ENCODE measurements at places on chromosomes 12 and 14. TPM values are rescaled to one million over a fixed set of nuclear protein-coding genes. Genes with fewer than 3 reads are reported as not detected.

GRCh38 chr12:49903700-49904423 lies at the start of gene FAIM2:
Gene FAIM2 (minus strand): TSS chr12:49903900. CDS start chr12:49903792, 108 bp downstream.
- peak within 1 kb of the TSS; percentile 56 for H3K4me3 ChIP-seq
- no peaks in the 10 kb centered on the region for H3K36me3 ChIP-seq
- H3K4me1 ChIP-seq = peaks cover 10% of the 10 kb centered on the region
- no peak within 1 kb of the TSS for H3K27ac ChIP-seq
- H3K27me3 ChIP-seq = peaks cover 30% of the 10 kb centered on the region

DNA sequence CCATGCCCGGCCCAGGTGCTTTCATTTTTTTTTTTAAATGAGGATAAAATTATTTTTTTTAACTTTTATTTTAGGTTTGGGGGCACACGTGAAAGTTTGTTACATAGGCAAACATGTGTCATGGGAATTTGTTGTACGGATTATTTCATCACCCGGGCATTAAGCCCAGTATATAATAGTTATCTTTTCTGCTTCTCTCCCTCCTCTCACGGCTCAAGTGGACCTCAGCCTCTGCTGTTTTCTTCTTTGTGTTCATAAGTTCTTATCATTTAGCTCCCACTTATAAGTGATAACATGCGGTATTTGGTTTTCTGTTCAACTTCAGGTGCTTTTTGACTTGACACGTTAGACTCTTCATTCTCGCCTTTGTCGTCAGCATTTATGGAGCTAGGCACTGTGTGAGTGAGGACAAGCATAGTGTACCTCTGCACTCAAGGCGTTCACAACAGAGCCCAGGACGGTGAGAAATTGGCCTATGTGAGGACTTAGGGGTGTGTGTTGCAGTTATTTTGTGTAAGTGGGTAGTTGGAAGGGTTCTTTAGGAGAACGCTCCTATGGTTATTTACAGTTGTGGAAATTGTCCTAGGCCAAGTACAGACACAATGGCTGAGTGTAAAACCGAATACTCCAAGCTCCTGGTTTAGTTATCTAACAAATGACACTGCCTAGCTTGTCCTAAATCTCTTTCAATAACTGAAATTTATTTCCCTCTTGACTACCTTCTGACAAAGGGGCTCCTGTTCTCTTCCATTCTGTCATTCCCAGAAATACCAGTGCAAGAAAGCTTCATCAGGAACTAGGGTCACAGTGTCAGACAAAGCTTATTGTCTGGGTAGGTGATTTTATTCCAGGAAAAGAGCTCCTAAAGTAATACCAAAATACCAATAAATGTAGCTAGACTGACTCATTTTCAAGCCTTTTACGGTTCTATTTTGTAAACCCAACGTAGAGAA lies 200.5 kb upstream of the PRICKLE1 start:
- no peak overlapping the region for H3K27ac ChIP-seq
- no peak for DNase-seq
- no peak overlapping the region for H3K4me3 ChIP-seq
- H3K4me1 ChIP-seq = no peaks in the 10 kb centered on the region
- H3K36me3 ChIP-seq = no peaks in the 10 kb centered on the region

GRCh38 chr14:84592770-84593169 lies 937.2 kb upstream of the FLRT2 start:
- no peaks in the 10 kb centered on the region for H3K36me3 ChIP-seq
- no peaks in the 10 kb centered on the region for H3K4me1 ChIP-seq
- no peak overlapping the region for H3K27ac ChIP-seq
- no peak overlapping the region for H3K4me3 ChIP-seq

DNA sequence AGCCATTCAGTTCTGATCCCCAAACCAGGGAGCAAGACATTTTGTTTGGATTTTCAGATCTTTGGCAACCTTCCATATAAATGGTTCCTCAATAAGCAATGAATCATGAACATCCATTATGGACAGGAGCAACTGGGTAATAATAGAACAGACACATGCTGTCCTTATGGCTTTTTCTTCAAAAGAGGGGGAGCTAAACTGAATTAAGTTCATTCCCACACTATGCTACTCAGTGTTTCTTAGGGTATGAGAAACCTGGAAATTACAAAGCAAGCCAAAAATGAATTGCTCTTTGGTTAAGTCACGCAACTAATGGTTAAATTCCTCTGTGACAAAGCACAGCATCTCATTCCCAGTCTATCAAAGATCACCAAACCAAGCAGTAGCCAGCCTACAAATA lies 51.0 kb downstream of the PTGER2 start:
- no peak overlapping the region for H3K27ac ChIP-seq
- H3K36me3 ChIP-seq = peaks cover 3% of the 10 kb centered on the region
- H3K4me3 ChIP-seq = no peak overlapping the region
- peaks cover 8% of the 10 kb centered on the region for H3K4me1 ChIP-seq

Gene TAS2R7
- not detected for total RNA-seq

DNA sequence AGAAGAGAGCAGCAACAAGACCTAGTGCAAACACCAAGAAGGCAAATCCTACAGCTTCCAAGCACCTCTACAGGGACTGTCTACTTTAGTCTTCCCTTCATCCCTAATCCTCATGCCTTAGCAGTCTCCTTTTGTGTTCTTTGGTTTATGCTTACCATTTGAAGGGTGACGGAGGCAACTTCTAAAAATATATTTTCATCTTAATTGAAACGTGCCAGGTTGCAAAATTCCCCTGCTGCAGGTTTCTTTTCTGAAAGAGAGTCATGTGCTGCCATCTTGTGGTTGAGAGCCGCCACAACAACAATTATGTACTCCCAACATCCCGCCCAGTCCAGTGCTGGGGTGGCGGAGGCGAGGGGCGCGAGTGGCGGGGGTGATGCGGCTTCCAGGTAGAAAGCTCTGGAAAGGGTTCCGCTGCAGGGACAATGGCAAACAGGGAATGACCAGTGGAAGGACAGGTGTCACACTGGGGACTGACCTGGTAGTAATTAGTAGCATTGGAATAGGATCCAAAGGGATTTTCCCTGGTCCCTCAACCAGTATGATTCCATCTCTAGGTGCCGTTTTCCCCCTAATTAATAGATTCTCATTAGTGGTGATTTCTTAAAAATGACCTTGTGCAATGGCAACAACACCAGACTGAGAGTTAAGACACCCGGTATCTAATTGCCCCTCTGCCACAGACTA lies 80.3 kb upstream of the GNG2 start:
- no peak overlapping the region for H3K27ac ChIP-seq
- no peak overlapping the region for H3K4me3 ChIP-seq
- H3K27me3 ChIP-seq = peaks cover 49% of the 10 kb centered on the region

DNA sequence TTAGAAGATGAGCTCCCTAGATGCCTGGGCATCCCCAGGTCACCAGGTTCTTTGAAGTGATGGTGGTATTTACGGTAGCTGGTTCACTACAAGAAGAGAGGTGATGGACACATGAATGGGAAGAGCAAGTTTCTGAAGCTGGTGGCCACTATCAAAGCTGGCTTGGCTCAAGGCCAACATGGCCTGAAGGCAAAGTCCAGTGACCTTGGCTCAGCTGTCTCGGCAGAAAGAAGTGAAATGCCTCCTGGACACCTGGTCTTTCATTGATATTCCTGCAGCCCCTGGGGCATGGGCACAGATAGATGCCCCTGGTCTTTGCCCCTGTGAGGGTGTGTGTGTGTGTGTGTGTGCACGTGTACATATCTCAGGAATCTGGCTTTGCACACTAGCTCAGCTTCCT lies 441.8 kb upstream of the TMPO start:
- no peak overlapping the region for H3K4me3 ChIP-seq
- DNase-seq = no peak
- H3K36me3 ChIP-seq = no peaks in the 10 kb centered on the region

Gene RTL1
- not detected for total RNA-seq

DNA sequence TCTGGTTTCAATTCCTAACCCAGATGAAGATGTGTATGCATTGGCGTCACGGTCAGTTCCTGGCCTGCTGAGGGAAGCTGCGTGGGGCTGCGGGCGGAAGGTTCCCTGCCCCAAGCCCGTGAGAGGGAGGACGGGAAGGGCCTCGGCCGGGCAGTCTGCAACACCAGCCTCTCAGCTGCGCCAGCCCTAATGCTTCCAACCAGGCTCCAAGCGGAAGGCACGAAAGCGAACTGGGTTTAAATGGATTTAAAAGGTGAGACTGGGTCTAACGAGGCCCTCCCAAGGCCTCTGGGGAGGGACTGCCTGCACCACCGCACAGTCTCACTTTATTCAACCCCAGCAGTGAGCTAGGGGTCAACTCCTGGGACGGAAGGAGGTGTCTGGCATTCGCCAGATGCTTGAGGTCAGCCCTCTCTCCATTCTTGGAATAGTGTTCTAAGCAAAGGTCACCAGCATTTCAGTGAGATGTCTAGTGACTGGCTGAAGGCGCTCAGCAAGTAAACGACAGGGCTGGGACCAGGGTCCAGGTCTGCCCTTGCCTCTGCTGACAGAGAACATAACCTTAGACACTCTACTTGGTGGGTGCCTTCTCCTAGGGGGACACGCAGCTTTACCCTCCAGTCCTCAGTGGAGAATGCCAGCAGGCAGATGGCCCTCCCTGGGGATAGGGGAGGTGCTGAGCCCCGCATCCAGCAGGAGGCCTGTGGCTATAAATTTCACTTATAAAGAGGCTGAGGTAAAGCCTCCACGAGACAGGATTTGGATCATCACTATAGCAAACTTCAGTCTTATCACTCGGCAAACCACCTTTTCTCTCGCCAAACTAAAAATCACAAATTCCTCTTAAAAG lies 92.2 kb downstream of the PIWIL1 start:
- no peak overlapping the region for H3K27ac ChIP-seq
- DNase-seq = no peak
- H3K4me3 ChIP-seq = no peak overlapping the region
- no peaks in the 10 kb centered on the region for H3K4me1 ChIP-seq
- no peaks in the 10 kb centered on the region for H3K36me3 ChIP-seq

GRCh38 chr12:22043943-22044342 lies 2.1 kb upstream of the CMAS start:
- DNase-seq = no peak
- no peak overlapping the region for H3K27ac ChIP-seq
- no peak overlapping the region for H3K4me3 ChIP-seq
- H3K27me3 ChIP-seq = no peaks in the 10 kb centered on the region
- peaks cover 5% of the 10 kb centered on the region for H3K36me3 ChIP-seq

Gene KRT5
- not detected for total RNA-seq

DNA sequence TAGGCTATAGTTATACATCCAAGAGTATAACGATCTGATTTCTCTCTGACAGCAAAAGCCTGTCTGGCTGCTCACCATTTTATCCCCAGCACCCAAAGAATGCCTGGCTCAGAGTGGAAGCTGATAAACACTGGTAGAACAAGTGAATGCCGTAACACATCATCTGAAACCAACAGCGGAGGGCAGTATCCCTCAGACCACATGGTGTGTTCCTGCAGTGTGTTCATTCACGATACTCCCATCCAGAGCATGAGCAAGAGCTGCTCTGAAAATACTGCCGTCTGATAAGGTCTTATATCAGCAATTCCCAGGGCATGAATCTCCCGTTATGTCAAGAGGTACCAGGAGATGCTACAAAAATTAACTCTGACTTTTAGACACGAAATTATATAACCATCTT lies 95.9 kb downstream of the TTC7B start:
- no peaks in the 10 kb centered on the region for H3K36me3 ChIP-seq
- no peaks in the 10 kb centered on the region for H3K4me1 ChIP-seq
- no peak overlapping the region for H3K27ac ChIP-seq
- H3K27me3 ChIP-seq = peaks cover 17% of the 10 kb centered on the region

GRCh38 chr14:87013583-87013982 lies 979.4 kb downstream of the GALC start:
- H3K4me1 ChIP-seq = no peaks in the 10 kb centered on the region
- no peaks in the 10 kb centered on the region for H3K36me3 ChIP-seq
- no peak overlapping the region for H3K4me3 ChIP-seq

DNA sequence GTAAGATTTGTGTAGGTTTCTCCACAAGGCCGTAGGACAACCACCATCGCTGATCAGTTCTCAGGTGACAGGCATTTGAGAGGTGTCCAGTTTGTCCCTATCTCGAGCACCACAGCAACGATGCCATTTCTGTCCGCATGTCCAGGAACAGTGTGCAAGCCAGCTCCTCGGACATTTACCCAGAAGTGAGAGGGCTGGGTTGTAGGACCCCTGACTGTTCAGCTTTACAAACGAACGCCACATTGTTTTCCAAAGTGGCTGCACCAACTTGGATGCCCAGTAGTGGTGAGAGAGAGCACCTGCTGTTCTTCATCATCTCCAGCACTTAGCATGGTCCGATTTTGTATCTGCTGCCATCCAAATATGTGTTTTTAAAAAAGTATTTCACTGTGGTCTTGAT lies 38.6 kb downstream of the CYP46A1 start:
- H3K4me1 ChIP-seq = no peaks in the 10 kb centered on the region
- no peaks in the 10 kb centered on the region for H3K36me3 ChIP-seq

DNA sequence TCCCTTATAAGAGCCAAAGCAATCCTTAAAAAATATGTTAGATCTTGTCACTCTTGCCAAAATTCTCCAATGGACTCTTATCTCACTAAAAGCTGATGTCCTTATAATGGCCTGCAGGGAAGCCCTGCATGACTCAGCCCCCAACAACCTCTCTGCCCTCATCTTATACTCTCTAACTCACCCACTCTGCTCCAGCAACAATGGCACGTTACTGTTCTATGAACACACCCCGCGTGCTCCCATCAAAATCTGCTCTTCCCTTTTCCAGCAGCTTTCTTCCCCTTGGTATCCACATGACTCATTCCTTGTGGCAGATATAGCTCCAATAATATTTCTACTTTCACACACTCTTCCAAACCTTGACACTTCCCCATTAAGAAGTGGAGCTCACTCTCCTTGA lies 108.1 kb downstream of the DENND5B start:
- no peaks in the 10 kb centered on the region for H3K36me3 ChIP-seq
- H3K27ac ChIP-seq = no peak overlapping the region
- no peak overlapping the region for H3K4me3 ChIP-seq

GRCh38 chr12:98808243-98808875 lies 163.3 kb downstream of the APAF1 start:
- no peaks in the 10 kb centered on the region for H3K4me1 ChIP-seq
- no peak overlapping the region for H3K27ac ChIP-seq
- H3K36me3 ChIP-seq = no peaks in the 10 kb centered on the region
- no peak for DNase-seq
- H3K4me3 ChIP-seq = no peak overlapping the region

GRCh38 chr14:52351233-52352060 lies 37.3 kb downstream of the PTGER2 start:
- H3K4me3 ChIP-seq = peak overlapping the region; percentile 68
- H3K36me3 ChIP-seq = peaks cover 50% of the 10 kb centered on the region

DNA sequence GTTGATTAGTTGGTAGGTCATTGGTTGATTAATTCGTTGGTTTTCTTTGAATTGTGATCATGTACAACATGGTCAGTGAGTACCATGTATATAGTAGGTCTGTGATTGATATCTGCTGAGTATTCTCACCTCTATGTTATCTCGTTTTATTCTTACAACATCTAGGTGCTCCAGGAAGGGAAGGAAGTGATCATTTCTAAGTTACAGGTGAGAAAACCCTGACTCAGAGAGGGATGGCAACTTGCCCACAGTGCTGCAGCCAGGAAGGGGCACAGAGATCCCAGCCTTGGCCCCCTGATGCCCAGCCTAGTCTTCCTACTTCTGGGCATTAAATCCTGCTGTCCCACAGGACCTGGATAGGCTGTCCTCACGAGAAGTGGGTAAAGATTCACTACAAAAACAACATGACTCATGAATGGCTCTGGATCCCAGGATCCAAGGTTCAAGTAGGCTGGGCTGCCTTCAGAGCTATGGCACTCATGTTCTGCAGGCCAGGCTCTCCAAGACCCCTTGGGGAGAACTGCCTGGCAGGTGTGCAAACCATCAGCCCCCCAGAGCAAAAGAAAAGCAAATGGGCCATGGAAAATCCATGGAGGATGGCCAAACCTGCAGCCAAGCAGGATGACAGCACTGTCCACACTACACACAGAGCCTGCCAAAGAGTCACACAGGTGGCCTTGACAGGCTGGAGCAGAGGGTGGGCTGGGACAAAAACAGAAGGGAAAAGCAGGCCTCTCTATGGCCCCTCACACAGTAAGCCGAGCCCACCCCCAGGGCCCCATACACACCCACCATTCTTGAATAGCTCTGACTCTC lies 146.2 kb downstream of the BCL11B start:
- H3K27ac ChIP-seq = no peak overlapping the region
- no peak overlapping the region for H3K4me3 ChIP-seq
- no peaks in the 10 kb centered on the region for H3K36me3 ChIP-seq
- H3K4me1 ChIP-seq = peaks cover 10% of the 10 kb centered on the region

Gene IGF1
- 2.5 TPM for total RNA-seq
